Hematopoietic multipotent progenitor cell treated with erythropoietin and hydrocortisone succinate and interleukin-3 and kit ligand, for 8 days (in vitro differentiated cells): ENCODE measurements at places on chromosomes 11 and 22.

DNA sequence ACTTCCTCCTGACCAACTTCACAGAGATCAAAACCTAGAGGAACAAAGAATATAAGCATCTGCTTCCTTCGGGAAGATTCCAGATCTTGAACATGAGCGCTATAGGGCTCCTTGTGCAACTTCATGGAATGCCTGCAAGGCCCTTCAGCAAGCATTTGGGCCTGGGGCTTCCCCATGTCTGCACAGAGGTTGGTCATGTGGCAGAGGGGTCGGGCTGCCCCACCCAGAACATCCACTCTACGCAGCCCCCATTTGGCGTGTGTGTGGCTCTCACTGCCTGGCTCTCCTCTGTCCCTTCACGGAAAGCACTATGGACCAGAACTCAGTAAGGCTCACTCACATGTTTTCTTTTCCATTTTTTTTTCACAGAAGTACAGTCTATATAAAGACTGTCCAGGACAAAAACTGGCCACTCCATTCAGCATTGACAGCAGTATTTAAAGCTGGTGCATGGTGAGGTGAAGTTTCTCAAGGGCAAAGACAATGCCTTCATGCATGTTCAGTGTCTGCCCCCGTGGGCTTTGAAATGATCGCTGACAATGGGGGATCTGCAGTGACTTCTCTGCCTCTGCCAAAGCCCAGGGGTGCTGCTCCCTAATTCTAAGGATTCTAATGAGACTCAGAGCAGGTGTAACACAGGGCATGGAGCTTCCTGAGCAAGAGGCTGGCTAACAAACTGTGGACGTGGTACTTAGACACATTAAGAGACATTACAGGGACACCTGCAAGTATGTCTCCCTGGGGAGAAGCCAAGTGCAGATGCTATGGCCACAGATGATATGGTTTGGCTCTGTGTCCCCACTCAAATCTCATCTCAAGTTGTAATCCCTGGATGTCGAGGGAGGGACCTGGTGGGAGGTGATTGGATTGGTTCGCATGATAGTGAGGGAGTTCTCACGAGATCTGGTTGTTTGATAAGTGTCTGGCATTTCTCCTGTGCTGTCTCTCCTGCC lies 66.5 kb upstream of the PITPNB start:
- no peak for DNase-seq

DNA sequence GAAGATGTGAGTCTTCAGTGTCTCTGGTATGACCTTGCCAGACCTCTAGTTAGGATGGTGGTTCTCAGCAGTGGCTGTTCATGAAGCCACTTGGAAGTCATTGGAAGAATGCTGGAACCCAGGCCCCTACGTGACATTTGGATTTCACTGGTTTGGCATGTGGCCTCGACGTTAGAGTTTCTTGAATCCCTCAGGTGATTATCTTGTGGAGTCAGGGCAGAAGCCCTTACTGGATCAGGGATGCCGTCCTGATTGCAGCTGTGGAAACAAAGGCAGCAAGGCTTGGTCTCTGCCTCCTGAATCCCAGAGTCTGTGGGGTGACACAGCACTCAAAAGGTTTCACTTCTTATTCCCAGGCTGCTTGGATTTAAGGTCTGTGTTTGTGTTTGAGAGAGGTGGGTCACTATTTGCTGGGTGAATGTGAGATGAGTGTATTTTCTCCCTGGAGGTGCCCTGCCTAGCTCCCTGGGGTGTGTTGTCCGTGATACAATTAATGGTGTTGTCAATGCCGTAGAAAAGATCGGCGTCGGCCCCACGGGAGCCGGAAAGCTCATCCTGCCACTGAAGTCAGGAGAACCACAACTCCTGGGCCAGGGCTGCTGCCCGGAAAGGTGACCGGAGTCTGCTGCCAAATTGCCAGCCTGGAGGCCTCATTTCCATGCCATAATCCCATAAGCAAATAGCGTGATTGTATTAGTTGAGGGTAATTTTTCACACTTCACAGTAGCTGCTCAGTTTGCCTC lies 939.0 kb downstream of the BRD1 start:
- no peak for DNase-seq

- DNase-seq, result no peak
Observed at GRCh38 chr11:13047884-13048283, 38.8 kb downstream of the RASSF10 start.

DNA sequence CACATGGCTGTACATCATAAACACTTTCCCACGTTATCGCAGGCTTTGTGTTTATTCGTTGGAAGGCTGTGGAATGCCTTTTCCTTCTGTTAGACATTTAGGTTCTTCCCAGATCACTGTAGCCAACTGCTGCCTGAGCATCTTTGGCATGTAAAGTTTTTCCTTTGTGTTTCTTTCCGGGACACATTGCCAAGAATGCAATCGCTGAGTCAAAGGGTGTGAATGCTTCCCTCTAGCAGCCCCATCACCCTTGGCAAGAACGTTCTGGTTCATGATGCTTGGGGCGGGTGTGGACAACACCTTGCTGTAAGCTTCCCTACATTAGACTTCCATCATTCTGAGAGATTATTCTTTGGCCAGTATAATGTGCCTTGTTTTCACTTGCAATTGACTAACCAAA lies 136.2 kb downstream of the OSBP2 start:
- no peak for DNase-seq

- DNase-seq, result no peak
Observed at GRCh38 chr11:20029193-20029592, 131.1 kb downstream of the DBX1 start.

GRCh38 chr11:299081-299891 lies at the start of gene IFITM5:
Gene IFITM5 (minus strand): TSS chr11:299526. CDS start chr11:299490, 36 bp downstream.
- no peak for DNase-seq

- DNase-seq, result no peak
Observed at GRCh38 chr11:64745189-64745520, 1.2 kb upstream of the RASGRP2 start.

- DNase-seq, result no peak
Observed at GRCh38 chr11:127994736-127995135, 592.6 kb downstream of the ETS1 start.
